Naive B cell (primary cell): ENCODE measurements at places on chromosomes 11 and 22. TPM values are rescaled to one million over a fixed set of nuclear protein-coding genes. Genes with fewer than 3 reads are reported as not detected.

GRCh38 chr22:35454416-35455054 is 54.6 kb downstream of the MCM5 start:
- DNase-seq: no peak

- no peak for DNase-seq
These were observed 7.6 kb downstream of the SLC39A13 start for GRCh38 chr11:47415949-47416472.

The TEF gene
- 2.7 TPM for polyA plus RNA-seq

The MRGPRE gene
- polyA plus RNA-seq: not detected

DNA sequence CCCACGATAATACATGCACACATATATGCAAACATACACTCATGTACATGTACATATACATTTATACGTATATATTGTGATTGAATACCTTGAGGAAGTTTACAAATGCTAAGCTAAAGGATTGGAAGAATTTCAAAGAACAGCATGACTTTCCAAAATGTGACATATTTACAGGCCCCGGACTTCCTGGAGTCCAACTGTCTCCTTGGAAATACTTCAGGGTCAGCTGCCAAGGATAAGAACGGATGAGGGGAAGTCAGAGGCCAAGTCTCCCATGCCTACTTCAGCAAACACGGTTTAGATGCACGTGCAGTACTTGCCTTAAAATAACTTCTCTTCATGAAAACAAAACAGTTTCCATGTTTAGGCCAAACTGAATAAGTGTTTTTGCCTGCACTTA is 213.6 kb downstream of the DYNC2H1 start:
- no peak for DNase-seq

DNA sequence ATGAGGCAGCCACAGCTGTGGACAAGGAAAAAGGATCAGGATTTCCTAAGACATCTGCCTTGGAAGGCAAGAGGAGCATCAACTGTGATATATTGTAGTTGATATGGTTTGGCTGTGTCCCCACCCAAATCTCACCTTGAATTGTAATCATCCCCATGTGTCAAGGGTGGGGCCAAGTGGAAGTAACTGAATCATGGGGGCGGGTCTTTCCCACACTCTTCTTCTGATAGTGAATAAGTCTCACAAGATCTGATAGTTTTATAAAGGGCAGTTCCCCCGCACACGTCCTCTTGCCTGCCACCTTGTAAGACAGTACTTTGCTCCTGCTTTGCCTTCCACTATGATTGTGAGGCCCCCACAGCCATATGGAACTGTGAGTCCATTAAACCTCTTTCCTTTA is 10.2 kb downstream of the RIC8A start:
- no peak for DNase-seq

- DNase-seq: no peak
These were observed 12.4 kb downstream of the SMIM38 start for GRCh38 chr11:69167916-69168691.

- no peak for DNase-seq
These were observed 141.1 kb downstream of the RCN1 start for GRCh38 chr11:32231909-32232493.

GRCh38 chr11:94972700-94973098 is 657 bp downstream of the CWC15 start:
- DNase-seq: no peak

DNA sequence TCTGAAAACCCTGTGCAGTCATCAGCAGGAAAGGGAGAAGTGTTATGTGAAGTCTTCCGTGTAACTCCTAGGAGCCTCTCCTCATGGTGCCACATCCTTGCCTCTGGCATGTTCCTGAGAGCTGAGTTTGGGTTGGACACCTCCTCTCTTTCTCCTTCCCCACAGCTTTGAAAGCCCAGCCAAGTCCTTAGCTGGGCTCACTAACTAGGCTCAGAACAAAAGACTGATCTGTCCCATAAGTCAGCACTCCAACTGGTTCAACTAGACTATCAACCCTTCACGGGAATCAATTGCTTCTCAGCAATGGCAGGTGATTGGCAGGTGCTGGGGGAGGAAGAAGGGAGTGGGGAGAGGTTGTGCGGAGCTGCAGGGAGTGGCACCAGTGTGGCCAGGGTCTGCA is 509.9 kb upstream of the B3GAT1 start:
- DNase-seq: no peak

- DNase-seq: no peak
These were observed 53.2 kb downstream of the NAT10 start for GRCh38 chr11:34158661-34159060.

The KCNQ1OT1 gene
- polyA plus RNA-seq: 0.10 TPM

DNA sequence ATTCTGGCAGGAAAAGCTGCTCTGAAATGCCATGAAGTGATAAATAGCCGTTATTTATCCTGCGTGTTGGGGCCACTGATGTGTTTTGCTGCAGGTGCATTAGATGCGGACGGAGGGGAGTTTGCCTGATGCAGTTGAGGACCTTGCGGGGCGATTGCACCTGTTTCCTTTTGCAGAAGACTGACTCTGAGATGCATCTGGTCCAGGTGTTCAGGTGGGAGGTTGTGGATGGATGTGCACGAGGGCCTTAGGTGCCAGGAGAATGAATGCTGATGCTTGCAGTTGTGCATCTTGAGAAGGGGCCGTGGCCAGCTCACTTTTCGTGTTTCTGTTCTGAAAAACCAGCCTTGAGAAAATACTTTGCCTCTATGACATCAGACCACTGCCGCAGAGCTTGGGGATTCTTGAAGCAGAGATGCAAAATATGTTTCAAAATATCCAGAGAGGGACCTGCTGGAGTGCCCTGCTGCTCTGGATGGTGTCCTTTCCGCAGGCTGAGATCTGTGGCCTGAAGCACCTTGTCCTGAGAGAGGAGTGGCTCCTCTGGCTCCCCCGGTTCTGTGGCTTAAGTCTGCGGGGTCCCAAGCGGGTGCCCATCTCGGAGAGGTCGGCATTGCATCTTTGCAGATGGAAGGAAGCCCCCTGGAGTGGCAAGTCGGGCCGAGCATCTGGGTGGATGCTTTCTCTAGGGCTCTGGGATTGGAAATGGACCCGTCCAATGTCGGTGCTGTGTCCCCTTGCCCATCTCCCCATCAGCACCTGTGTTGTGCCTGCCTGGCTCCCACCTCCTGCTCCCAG is 1031.1 kb downstream of the TBC1D22A start:
- DNase-seq: no peak

DNA sequence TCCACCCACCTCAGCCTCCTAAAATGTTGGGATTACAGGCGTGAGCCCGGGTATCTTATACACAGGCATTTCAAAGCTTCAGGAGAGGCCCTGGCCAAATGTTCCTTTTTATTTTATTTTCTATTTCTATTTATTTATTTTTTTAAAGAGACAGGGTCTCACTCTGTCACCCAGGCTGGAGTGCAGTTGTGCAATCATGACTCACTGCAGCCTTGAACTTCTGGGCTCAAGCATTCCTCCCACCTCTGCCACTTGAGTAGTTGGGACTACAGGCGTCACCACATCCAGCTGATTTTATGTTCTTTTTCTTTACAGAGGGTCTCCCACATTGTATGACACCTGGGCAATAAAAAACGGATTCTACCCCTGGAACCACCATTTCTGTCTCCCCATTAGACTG is 71.2 kb downstream of the FBXO7 start:
- DNase-seq: no peak

DNA sequence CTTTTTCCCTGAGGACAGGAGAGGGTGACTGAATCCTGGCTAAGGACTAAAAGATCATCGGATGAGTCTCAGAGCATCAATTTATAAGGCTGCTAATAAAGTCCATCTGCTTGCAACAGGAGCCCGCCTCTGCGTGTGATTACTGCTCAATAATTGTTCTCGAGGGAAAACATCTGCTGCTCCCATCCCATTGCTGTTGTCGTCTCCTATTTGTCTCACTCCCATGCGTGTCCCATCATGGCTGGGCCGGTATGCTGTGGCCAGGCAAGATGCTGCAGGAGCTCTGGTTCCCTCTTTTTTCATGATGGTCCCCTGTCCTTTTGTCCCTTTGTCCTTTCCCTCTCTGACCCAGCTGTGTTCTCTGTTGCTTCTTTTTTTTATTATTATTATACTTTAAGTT is 121.2 kb downstream of the SPATA19 start:
- no peak for DNase-seq

The CHCHD10 gene
- 36.7 TPM for polyA plus RNA-seq

The MUC6 gene
- 0.04 TPM for polyA plus RNA-seq

The KCNJ1 gene
- not detected for polyA plus RNA-seq

DNA sequence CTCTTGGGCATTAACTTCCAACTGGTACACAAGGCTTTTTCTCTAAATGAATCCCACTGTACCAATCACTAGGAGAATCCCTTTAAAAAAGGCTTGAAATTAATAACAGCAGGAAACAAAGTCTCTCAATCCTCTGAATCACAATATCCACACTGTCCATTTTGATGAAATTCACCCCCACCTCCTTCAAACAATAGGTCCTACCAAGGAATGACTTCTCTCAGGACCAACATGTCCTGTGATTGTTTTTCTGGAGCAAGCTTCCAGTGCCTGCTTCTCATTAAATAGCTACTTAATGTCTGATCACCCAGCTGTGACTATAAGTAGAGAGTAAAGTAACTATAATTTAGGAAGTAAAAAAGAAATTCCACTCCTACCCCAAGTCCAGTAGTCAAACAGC is 13.1 kb downstream of the NUMA1 start:
- DNase-seq: no peak

DNA sequence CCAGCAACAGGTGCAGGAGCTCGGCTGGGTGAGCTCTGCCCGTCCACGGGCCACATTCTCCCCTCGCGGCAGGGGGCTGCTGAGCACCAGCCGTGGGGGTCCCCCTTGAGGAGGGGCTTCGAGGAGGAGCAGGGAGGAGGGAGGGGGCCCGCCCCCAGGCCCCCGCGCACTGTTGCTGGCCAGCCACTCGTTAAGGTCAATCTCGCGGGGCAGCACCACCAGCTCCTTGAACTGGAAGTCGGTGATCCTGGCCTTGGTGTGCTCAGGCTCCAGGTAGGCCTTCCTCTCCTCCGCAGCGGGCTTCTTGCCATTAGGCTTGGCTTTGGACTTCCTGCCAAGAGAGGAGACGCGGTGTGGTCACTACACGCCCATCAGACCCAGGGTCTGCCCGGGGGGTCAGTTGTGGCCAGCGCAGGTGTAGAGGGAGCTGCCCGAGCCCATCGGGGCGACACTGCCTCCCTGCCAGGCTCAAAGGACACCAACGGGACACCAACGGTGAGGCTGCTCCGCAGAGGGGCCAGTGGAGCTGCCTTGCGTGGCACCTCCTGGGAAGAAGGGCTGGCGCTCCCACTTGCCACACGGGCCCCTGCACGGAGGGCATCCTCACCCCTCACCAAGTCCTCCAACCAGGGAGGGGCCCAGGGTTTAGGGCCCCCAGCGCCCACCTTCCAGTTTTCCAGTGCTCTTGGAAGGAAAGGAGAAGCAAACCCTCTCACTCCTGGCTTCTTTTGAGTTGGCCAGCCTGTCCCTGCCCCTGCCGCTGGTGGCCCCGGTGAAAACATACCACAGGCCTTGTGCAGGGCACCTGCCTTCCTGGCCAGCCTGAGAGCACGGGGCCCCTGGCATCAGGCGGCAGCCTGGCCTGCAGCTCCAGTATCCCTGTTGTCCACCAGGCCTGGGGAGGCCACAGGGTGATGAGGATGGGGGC is 5.8 kb downstream of the MOB2 start:
- DNase-seq: no peak

The MRGPRX3 gene
- polyA plus RNA-seq: not detected

The NAALAD2 gene
- polyA plus RNA-seq: 0.10 TPM

DNA sequence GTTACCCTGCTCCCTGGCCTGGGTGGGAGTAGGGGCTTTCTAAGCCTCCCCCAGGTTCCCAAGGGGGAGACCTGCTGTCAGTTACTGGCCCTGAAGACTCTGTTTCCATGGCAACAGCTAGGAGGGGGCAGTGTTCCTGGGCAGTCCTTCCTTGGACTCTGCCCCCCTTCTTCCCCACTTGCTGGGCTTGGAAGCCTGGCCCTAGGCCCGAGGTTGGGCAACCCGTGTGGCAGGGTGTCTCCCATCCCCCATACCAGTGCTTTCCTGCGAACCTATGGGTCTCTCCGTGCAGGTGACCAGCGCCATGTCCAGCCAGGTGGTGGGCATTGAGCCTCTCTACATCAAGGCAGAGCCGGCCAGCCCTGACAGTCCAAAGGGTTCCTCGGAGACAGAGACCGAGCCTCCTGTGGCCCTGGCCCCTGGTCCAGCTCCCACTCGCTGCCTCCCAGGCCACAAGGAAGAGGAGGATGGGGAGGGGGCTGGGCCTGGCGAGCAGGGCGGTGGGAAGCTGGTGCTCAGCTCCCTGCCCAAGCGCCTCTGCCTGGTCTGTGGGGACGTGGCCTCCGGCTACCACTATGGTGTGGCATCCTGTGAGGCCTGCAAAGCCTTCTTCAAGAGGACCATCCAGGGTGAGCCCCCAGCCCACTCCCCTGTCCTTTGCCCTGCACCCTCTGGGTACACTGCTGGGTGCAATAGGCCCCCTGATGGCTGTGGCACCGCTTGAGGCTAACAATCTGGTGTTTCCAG is 1.7 kb downstream of the ESRRA start:
- no peak for DNase-seq

GRCh38 chr11:57475671-57476046 is 15.3 kb downstream of the RTN4RL2 start:
- no peak for DNase-seq

- no peak for DNase-seq
These were observed 41.6 kb upstream of the CBX7 start for GRCh38 chr22:39194098-39194497.

DNA sequence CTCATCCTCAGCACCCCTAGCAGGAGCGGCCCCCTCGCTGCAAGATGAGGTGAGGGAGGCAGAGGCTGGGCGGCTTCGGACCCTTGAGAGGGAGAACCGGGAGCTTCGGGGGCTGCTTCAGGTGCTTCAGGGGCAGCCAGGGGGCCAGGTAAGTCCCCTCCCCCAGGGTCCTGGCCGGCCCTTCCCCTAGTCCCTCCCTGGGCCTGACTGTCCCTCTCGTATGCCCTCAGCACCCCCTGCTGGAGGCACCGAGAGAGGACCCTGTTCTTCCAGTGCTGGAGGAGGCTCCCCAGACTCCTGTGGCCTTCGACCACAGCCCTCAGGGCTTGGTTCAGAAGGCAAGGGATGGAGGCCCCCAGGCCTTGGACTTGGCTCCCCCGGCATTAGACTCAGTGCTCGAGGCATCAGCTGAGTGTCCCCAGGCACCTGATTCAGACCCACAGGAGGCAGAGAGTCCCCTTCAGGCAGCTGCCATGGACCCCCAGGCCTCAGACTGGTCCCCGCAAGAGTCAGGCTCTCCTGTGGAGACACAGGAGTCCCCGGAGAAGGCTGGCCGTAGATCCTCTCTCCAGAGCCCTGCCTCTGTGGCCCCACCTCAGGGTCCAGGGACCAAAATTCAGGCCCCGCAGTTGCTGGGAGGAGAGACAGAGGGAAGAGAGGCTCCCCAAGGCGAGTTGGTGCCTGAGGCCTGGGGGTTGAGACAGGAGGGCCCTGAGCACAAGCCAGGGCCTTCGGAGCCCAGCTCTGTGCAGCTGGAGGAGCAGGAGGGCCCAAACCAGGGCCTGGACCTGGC is 4.0 kb downstream of the CCDC88B start:
- no peak for DNase-seq

GRCh38 chr22:41367680-41368542 is 13.8 kb upstream of the TEF start:
- DNase-seq: no peak
